ENCODE measurements at places on chromosomes 11 and 22.

DNA sequence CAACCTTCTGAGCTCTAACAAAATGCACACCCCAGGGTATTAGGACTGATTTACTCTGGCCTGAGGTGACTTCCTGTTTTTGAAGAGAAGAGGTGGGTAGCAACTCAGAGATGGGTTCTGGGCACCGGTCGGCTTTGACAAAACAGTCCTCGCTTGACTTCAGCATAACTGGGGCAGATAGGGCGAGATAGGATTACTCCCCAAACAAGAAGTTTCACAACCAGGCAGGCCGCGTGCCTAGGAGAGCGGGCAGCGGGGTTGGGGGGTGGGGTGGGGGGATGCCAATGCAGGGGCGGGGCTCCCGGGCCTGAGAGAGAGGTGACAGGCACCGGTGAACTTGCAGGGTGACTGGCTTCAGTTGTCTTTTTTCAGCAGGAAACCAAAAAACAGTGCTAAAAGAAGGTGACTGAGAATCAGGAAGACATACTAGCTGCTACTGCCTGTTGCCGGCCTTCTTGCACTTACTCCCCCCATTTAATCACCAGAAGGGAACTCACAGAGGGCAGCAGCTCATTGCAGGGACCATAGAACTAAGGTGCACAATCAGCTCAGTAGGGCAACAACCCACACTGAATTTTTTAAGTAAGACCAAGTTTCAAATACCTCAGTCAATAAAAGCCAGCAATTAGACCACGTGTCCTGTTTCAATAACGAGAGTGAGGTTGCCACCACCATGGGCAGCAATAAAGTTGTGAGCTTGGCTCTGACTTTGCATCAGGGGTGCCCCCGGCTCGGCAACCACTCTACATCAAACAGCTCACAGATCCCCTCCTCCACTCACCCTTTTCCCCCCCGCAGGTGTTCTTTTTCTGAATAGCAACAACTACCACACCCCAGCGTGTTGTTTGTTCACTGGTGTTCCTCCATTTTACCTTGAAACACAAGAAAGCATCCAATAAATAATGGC, 37.2 kb upstream of the ETS1 start:
- peak; percentile 74 for DNase-seq

DNA sequence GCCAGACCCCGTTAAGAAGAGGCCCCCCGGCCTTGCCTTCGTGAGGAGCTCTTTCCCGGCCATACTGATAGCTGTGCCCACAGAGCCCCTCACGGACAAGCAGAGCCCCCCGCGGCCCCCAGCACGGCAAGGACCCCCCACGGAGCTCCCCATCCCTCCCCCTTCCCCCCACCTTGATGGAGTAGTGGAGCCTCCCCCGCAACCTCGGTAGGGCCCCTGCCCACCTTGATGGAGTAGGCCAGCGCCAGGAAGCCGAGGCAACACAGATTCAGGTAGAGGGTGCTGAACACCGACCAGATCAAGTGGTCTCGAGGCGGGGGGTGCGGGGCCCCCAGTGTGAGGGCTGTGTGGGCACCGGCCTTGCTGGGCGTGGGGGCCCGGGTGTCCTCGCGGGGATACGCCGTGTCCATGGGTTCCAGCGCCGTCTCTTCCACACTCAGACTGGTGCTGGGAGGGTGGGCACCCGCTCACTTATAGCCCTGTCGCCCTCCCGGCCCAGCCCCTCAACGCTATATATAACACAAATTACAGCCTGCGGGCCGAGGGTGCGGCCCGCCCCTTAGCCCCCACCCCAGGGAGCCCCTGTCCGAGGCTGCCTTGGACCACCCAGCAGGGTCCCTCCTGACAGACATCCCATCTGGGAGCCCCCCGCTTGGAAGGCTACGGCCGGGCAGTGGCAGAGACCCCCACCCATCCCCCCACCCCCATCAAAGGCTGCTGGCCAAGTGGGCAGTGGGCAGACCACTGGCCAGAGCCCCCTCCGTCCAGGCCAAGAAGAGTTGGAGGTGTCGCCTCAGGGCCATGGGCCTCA, at the start of gene IFITM5:
IFITM5 (minus strand) TSS at position 446 of the 811 bp plus-strand sequence; CDS start at position 410, 36 bp downstream.
- no peak for DNase-seq

DNA sequence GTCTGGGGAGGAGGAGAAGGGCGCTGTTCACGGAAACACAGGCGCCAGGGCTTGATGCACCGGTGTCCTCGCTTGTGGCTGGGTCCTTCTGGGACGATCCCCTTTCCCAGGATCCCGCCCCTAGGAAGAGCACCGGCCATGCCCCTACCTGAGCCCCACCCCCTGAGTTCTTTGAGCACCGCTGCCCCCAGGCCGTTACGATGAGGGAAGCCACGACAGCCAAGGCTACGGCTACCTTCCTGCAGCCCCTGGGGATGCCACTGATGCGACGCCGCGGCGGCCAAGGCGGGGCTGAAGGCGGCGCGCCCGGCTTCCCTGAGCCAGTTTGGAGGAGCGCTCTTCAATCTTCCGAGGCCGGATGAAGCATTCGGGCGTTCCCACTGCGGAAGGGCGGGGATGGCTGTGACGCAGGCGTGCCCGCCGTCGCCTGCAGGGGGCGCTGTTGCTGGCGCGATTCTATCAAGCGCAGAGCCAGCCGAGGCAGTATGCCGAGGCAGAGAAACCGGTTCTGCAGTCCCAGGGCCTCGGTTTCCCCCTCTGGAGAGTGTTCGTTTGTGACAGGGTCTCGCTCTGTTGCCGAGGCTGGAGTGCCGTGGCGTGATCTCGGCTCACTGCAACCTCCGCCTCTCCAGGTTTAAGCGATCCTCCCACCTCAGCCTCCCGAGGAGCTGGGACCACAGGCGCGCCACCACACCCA, 9.7 kb upstream of the NEFH start:
- peak; percentile 65 for DNase-seq

GRCh38 chr11:27622541-27623300, 77.5 kb downstream of the BDNF start:
- no peak for DNase-seq

DNA sequence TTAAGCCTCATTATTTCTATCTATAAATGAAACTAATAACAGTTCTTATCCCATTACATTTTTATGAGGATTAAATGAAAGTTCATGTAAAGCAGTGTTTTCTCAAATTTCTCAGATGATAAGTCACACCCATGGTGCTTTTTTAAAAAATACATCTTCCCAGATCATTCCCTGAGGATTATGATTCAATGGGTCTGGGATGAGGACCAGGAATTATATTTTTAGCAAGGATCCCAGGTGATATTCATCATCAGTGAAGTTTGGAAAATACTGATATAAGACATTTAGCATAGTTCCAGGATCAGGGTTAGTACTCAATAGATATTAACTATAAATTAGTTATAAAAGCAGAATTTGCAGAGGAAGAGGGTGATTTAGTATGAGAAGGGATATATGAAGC, 89.1 kb downstream of the BBOX1 start:
- DNase-seq, result no peak

GRCh38 chr11:127255209-127255608, 254.6 kb upstream of the KIRREL3 start:
- DNase-seq, result no peak

DNA sequence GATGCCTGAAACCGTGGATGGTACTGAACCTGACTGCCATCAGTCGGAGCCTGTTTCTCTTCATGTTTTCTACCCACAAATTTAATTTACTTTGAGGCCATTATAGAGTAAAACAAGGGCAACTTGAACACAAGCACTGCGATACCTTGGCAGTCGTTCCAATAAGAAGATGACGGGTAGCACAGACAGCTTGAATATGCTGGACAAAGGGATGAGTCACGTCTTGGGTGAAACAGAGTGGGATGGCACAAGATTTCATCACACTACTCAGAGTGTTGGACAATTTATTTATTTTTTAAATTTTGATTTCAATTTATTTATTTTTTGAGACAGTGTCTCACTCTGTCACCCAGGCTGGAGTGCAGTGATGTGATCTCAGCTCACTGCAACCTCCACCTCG, 5.7 kb downstream of the DIXDC1 start:
- DNase-seq, result no peak

DNA sequence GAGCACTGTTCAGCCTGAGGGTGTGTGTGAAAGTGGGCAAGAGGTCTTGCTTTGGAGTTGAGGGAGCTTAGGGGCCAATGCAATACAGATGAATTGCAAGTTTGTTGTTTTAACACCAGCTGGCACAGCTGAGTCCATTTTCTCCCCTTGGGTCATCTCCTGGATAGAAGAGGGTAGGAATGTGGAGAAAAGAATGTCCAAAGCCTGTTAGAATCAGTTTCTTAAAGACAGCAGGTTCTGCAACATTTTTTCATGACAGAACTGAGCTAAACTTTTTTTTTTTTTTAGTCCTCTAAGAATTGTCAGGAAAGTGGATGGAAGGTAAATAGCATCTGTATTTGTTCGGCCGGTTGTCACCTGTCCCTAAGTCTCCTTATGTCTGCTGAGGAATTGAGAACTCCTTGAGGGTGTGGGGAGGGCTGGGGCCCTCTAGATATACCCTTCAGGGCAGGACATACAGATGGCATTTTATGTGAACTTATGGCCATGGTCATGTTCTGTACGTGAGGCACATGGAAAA, 211.1 kb upstream of the CADM1 start:
- DNase-seq, result no peak

GRCh38 chr11:45850446-45850845, 3.2 kb downstream of the CRY2 start:
- no peak for DNase-seq

DNA sequence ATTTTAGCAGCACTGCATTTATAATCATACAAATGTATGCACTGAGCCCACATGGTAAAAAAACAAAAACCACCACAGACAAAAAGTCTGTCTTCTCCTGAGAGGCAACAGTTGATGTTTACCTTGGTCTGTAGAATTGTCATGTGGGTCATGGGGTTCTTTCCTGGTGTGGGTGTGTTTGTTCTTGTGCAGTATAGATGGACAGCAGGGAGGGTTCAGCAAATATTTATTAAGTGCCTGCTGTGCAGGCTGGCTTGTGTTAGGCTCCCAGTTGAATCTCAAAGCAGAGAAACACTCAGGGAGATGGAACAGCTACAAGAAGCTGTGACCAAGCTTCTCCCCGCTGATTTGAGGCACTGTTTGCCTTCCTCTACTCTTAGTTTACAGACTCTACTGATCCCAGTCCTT, 82.2 kb downstream of the PISD start:
- no peak for DNase-seq

- no peak for DNase-seq
Observed at GRCh38 chr11:13686776-13687175, 18.3 kb downstream of the FAR1 start.

DNA sequence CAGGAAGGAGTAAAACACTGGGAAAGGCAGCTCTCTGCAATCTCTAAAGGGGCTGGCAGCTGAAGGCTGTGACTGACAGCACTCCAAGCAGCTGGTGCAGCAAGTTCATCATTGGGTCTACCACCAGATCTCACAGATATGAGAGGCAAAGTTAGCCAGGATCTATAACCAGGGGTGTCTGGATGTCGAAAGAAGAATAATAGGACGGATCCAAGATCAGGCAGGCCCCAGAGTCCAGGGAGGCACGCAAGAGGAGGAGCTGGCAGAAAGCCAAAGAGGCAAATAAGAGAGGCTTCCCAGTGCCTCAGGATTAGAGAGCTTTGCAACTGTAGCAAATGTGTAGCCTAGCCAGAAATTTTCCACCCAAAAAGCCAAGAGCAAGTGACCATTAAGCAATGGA, 77.1 kb downstream of the RBMXL2 start:
- DNase-seq, result no peak

DNA sequence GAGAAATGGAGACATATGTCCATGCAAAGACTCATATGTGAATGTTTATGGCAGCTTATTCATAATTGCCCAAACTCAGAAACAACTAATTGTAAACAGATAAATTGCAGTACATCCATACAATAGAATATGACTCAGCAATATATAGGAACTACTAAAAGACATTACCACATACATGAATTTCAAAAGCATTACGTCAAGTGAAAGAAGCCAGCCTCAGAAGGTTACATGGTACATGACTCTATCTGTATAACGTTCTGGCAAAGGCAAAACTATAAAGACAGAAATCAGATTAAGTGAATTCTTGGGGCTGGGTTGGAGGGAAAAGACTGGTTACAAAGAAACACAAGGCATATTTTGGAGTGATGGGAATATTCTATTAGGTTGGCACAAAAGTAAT, 7.2 kb downstream of the KCTD21 start:
- no peak for DNase-seq

DNA sequence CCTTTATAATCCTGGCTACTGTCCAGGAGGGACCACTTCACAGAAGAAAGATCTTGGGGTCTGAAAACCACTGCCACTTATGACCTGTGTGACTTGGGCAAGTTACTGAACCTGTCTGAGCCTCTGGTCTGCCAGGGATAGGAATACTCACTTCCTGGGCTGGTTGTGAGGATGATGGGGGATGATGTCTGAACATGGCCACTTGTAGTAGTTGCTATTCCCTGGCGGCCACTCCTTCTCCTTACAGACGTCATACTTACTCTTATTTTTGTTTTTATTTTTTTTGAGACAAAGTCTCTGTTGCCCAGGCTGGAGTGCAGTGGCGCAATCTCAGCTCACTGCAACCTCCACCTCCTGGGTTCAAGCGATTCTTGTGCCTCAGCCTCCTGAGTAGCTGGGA, 26.1 kb downstream of the CD82 start:
- no peak for DNase-seq

DNA sequence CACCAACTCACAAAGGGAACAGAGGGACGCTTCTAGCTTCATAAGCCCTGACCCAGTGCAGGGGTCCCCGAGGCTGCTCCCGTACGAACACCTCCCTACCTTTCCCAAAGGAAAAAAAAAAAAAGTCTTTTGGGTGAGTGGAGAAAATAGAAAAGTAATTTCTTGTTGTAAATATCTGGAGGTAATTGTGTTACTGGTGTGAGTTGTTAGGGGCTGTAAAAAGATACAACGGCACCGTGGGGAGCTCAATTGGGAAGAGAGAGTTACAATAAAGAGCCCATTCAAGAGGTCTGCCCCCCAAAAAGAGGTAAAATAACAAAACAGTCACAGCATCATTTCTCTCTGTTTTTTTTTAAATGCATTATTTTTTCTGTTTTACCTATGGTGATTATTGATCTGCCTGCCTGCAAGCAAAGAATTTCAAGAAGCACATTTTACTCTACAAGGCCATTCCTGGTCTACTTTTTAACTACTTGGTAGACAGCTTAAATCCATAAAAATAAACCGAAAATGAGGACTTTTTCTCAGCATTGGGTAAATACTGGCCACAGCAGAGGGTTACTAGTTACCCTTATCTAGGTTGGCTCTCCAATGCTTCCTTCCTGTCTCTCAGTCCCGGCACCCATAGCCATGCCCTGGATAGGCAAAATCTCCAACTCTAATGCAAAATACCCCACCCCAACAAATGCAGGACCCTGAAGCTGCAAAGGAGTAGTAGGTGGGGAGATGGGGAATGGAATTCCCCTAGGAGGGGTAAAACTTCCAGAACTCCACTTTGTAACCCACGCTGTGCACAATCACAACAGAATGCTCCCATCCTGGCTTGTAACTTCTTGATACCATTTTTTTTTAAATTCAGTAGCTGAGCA, 3.1 kb downstream of the PAX6 start:
- no peak for DNase-seq

All from activated effector memory CD4-positive, alpha-beta T cell treated with Interleukin-2 at 50 U/mL for 16 hours (primary cell).